Fibroblast of skin of right quadriceps (primary cell): ENCODE measurements at places on chromosomes 7 and 10.

DNA sequence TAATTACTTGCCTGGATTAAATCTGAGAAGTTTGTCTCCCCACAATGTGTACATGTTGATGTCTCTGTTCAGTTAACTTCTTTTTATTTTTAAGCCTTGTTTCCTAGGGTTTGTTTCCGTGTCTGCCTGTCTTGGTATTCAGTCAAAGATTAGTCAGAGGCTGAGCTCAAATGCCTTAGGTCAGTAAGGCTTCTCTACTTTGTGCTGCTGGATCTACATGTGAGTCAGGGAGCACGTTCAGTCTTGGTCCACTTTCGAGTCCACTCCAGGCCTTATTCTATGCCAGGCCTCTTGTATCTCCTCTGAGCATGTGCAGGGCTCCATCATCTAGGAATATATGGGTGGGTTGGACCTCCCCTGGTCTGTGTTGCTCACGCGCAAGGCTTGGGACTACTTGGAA, 93.3 kb upstream of the FZD8 start:
- peak; percentile 48 for DNase-seq

DNA sequence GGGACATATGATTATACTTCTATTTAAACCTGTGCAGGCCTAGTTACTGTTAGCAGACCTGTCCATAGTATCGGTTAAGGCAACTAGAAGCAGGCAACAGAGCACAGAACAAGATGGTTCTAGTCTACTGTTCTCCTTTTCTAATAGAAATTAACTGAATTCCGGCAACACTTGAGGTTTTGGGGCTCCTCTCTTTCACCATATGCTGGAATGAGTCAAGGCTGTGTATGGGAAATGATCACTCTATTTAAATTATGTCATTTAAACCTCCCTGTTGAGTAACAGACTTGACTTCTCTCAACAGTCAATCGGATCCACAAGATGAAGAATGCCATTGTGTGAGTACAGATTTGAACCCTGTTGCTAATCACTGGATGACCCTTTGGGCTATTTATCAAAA, 6.2 kb upstream of the OTUD1 start:
- peak; percentile 40 for DNase-seq

DNA sequence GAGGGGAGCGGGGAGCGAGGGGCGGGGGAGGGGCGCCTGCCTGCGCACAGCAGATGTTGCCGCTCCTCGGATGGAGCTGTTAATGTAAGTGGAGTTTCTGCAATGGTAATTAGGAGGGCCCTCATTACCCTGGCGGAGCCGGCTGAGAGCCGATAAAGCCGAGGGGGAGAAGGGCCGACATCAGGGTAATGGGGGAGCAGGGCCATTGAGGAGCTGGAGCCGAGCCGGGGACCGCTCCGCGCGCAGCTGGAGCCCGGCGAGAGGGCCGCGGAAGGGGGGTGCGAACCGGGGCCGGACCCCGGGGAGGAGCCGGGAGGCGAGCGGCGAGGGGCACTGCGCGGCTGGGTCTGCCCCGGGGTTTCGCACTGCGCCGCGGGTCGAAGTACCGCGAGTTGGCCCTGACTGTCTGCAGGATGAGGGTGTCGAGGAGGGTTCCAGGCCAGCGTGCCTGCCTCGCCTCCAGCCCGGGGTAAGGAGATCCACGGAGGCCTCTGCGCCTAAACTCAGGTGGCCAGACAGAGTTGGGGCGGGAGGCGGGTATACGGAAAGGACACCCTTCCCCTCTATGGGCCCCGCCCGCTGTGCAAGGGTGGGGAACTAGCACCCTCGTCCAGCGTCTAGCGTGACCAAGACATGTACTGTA, 55.0 kb upstream of the LBX1 start:
- no peak for DNase-seq

- DNase-seq, result no peak
Observed at GRCh38 chr10:99266383-99266782, 30.7 kb upstream of the HPSE2 start.

GRCh38 chr7:40704172-40704571, 569.4 kb downstream of the SUGCT start:
- no peak for DNase-seq

GRCh38 chr10:11404901-11405300, 206.5 kb downstream of the USP6NL start:
- no peak for DNase-seq

DNA sequence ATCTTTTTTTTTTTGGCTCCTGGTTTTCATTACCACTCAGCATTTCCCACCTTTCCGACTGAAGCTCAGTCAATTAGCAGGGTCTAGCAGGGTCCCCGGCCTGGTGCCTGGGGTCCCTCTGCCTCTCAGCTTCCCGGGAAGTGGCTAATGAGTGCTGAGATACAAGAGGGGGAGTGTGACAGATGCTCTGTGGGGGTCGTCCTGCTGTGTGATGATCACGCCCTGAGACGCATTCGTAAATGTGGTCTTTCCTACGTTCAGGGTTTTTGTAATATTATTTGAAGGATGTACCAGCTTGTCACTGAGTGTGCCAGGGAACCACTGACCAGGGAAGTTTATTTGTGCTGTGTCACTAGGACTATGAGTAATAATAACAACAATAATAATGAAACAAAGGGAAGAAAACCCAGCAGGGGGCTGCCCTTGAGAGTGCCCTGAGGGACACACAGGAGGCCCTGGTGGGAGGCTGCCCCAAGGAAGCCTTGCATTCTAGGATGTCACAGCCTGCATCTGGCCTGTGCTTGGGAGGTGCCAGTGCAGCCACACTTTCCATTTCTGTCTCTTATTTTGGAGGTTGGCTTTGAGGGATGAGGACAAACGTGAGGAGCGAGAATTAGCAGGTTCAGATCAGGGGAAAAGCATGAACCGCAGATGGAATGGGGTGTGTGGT, 337.8 kb downstream of the ADARB2 start:
- DNase-seq, result no peak

GRCh38 chr10:17237149-17237527, 9.1 kb downstream of the VIM start:
- no peak for DNase-seq

DNA sequence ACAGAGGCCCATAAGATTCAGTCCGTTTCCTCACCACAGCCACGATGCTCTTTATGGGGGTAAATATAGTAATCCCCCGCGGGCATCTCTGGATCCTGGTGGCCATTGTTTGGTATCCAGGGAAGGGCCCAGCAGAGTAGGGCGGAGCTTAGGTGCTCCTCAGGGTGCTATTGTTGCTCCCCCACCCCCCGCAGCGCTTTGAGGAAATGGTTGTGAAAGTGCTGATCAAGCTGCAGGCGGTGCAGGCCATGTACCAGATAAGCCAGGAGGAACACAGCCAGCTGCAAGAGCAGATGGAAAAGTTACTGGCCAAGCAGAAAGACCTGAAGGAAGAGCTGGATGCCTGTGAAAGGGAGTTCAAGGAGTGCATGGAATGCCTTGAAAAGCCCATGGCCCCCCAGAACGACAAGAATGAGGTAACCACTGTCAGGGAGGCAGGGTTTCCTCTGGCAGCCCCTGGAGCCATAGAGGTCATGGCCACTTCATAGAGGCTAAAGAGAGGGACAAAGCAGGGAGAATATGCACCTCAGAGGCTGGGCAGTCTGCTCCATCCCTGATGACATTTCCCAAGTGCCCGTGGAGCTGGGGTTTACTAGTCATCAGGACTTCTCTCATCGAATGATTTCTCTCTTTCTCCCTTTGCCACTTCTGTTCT, 17.6 kb upstream of the FLNC start:
- no peak for DNase-seq

- peak; percentile 92 for DNase-seq
Observed at GRCh38 chr10:106360870-106361269, 803.6 kb downstream of the SORCS1 start.

GRCh38 chr7:149414745-149415390, 46.0 kb downstream of the ZNF777 start:
- peak; percentile 82 for DNase-seq

GRCh38 chr10:88957381-88957780, 4.8 kb upstream of the ACTA2 start:
- no peak for DNase-seq

DNA sequence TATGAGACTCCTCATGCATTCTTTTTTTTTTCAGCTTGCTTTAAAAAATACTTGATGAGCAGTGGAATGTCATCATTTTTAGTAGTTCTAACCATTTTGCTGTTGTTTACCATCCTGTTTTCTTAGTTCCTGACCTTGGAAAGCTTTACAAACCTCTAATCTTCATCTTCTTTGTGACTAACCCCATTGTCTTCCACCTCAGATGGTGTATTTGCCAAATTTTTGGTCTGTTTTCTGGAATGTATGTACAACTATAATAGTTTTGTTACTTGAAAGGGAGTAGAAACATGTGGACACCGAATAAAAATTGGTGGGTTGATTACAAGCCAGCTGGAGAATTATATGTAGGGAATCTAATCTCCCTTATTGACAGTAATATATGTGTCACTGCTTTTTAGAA, 172.7 kb downstream of the SND1 start:
- no peak for DNase-seq

- DNase-seq, result no peak
Observed at GRCh38 chr7:30971440-30971839, 7.7 kb downstream of the GHRHR start.

DNA sequence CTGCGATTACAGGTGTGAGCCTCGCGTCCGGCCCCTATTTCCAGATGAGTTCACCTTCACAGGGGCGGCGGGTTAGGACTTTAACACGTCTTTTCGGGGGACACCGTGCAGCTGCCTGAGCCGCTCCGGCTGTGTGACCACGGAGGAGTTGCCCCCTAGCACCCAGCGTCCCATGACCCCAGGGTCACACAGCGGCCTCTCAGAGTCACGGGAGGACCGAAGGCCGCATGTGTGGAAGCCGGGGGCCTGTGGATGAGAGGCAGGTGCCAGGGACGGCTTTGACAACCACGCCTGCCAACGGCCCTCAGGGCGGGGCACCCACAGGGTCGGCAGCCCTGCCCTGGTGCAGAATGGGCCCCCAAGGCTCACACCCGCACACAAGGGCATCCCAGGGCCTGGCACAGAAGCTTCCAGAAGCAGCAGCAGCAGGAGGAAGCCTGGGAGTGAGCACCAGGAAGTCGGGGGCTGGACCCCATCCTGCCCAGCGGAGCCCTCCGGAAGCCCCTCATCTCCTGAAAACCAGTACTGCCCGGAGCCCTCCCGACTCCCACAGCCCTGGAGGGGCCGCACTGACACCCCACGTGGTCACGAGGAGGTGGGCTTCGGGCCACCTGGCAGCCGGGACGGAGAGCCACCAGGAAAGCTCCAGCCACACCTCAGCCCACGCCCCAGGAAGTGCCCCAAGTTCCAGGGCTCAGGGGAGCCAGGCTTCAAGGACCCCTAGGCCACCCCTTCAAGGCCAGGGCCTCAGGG, 32.7 kb downstream of the ADAP1 start:
- DNase-seq, result no peak

DNA sequence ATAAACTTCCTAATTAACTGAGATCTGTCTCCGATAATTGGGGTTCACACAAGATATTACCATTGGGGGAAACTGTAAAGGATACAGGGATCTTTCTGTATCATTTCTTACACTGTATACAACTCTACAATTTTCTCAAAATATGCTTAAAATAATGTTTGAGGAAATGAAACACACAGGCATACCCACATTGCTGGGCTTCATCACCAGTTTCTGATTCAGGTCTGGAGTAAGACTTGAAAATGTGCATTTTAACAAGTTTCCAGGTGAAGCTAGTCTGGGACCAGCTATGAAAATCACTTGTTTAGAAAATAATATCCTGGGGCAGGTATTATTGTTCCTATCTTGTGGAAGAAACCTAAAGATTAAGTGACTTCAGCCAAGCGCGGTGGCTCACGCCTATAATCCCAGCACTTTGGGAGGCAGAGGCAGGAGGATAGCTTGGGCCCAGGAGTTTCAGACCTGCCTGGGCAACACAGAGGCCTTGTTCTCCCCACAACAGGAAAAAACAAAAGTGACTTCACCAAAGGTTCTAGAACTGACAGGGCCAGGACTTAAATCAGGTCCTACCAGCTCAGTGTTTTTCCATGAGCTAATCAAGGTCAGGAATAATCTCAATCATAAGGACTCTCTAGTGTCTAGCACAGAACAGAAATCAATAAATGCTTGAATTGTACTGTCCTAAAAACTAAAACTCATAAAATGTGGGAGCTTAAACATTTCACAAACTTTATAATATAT, 12.6 kb downstream of the TOMM7 start:
- DNase-seq, result no peak

DNA sequence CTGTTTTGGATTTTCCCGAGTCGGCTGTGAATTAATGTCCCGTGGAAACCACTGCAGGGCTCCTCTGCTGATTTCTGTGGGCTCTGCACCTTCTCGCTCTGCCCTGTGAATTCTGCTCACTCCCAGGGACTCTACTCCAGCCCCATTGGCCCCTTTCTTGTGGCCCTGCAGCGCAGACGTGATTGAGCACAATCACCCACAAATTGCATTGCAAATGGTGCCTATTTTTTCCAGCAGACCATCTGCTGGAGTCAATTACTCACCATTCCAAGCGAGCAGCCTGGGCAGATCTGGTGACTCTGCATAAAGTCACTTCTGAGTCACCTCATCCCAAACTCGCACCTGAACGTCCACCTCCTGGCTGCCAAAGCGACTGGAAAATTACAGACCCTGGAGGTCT, 235.8 kb downstream of the PAXIP1 start:
- DNase-seq, result no peak

DNA sequence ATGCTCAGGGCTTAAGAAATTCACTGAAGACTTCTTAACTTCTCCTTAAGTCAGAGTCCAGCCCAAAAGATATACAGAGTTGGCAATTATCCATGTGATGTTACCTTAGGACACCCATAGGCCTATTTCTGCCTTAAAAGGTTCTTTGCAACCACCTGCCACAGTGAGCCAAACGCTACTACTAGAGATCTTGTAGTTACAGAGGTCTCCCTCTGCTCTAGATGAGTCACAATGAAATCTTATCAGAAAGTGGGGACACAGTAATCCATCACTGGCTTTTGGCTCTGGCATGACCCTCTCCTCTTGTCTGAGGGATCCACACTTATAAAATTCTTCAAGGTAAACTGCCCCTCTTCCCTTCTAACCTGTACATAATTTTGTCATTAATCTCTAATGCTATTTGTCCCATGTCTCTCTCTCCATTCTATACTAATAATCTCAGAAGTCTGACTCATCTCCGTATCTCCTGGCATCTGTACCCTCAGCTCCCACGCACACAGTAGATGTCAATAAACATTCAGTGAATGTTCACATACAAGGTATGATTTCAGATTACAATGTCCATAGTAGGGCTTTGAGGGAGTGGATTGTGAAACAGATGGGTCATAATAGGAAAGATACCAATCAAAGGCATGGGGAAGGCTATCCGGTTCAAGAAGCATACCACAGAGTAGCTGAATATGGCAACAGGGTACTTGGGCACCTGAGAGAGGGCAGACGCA, 112.1 kb downstream of the SGMS1 start:
- no peak for DNase-seq

- no peak for DNase-seq
Observed at GRCh38 chr7:7475601-7476000, 60.1 kb downstream of the COL28A1 start.

- no peak for DNase-seq
Observed at GRCh38 chr10:7008645-7009044, 402.2 kb downstream of the SFMBT2 start.

DNA sequence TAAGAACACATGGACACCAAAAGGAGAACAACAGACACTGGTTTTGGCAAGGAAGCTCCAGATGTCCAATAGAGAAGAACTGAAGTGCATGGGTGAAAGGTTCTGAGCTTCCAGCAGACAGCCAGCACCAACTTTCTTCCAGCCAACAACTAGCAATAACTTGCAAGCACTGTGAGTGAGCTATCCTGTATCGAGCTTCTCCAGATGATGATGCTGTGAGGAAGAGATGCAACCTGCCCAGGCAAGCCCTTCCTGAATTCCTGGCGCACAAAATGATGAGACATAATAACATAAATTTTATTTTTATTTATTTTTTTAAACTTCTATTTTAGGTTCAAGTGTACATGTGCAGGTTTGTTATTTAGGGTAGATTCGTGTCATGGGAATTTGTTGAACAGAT, 692.1 kb downstream of the DNAJB9 start:
- no peak for DNase-seq
